OCI-LY7 (cell line): ENCODE measurements at places on chromosomes 1 and 21.
A peak's percentile ranks its signal among the peaks of the same experiment; 100 is the strongest.

DNA sequence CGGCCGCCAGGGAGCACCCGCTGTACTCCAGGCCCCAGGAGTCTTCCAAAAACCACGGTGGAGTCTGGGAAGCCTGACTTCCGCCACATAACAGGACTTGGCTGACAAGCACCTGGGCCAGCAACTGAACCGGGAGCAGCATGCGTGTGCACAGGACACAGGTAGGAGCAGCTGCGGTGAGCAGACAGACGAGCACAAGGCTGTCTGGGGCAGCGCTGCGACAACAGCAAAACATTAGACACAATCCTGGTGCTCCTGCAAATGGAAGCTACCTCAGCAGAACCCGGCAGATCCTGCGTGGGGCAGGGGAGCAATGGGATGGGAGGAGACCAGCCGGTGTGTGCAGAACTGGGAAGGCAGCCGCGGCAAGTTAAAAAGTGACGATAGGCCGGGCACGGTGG, 80.4 kb downstream of the NPHP4 start:
- DNase-seq, result no peak

GRCh38 chr1:228899421-228899956, 164.2 kb downstream of the RHOU start:
- DNase-seq, result no peak

DNA sequence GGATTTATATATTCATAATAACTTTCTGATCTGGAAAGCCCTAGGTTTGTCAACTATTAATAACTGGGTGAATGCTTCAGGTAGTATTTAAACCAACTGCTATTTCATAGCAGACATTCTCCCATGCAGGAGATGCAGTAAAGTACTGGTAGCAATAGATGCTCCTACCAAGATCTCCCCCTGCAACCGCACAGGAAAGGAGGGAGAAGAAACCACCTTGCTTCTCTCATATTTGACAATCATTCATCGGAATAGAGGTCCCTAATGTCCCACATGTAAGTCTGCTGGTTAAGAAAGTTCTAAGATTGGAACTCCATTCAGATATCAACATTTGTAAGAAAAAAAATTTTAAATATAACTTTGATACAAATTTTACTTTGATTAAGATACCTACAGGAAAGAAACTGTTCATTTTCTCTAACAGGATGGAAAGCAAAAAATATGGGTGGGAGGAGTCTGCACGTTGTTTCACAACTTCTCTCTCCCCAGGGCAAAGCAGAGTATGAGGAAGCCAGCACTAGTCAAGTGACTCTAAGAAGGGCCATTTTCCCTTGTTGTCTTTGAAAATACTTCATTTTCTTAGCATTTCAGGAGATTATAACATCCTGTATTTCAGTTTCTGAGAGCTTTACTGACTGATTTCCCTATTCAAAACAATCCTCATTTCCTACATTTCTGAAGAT, at the start of gene PYHIN1:
TSS of gene PYHIN1 (plus strand) at position 498 of the 683 bp plus-strand sequence. CDS start 5,359 bp downstream, outside the sequence.
- peak; percentile 79 for DNase-seq

DNA sequence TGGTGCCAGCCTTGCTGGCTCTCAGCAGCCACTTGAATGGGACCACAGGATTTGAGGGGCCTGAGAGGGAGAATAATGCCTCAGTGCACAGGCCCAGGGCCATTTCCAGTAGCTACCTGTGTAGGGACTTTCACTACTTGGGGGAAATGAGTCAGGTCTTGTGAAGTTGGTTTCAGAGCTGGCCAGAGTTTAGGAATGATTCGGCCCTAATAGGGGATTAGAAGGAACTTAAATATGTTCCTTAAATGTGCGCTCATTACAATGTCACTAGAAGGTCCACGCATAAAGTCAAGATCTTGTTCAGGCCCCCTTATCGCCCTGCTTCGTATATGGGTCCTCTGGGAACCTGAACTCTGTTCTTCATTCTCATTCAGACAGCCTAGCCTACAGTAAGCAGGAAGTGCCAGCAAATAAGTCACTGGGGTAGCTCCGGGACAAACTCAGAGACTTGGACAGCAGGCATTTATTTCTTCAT, 5.6 kb upstream of the AKR1A1 start:
- peak; percentile 24 for DNase-seq

DNA sequence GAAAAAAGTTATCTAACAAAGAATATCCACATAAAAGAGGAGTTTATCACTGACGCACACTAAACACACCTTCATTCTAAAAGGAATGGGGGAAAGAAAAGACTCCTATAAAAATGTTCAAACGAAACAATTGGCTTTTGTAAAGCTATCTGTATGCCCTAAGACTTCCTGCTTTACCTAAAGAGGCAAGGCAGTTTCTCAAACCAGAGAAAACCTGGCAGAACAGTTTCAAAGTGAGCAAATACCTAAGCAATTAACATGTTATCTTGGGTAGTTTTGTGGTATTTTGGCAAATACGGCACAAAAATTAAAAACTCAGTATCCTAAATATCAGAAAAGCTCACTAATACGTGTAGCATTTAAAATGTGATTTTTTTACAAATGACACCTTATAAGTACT, 1.9 kb downstream of the PUM1 start:
- peak; percentile 42 for DNase-seq

- no peak for DNase-seq
These were observed 85.1 kb upstream of the CSF3R start for GRCh38 chr1:36567601-36568341.

DNA sequence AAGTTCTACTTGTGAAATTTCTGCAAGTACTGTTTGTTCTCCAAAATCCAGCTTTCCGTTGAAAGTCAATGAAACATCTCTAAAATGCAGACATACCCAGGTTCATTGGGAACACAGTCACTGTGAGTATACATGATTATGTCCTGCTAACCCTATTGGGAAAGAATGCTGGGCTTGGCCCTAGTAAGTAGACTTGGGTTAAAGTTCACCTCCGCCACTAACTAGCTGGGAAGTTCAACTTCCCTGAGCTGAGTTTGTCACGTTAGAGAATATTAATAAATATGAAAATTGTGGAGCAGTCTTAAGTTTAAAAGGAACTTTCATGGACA, 10.5 kb upstream of the PGD start:
- no peak for DNase-seq

GRCh38 chr1:114224196-114224907, 70.7 kb upstream of the SYT6 start:
- DNase-seq, result no peak

DNA sequence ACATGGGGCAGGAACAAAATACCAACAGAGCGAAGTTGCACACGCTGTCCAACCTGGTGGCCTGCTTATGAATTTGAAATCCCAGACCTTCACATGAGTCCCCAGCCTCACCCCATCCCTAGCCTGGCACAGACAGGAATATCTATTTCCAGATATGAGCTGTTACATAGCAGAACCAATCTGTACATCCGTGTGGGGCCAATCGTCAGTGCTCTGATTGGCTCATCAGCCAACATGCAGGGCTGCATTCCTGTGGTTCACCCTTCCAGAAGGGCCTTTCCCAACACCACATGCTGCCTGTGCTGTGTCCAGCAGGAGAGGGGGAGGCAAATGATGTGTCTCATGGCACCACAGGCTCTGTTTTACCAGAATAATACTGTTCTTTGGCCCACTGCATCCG, 31.3 kb downstream of the CCN1 start:
- no peak for DNase-seq

DNA sequence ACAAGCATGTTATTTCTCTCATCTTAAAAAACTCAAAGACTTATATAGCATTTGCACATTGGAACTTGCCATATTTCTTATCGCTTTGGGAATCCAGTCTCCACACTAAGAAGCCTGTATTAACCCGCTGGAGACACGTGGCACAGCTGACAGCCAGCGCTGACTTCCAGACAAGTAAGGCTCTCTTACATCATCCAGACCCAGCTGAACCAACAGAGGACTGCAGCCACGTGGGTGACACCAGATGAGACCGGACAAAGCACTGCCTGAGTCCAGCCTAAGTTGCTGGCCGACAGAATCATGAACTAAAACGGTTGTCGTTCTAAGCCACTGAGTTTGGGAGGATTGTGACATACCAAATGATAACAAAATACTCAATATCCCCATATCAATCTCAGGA, 6.3 kb upstream of the CD247 start:
- DNase-seq, result no peak

DNA sequence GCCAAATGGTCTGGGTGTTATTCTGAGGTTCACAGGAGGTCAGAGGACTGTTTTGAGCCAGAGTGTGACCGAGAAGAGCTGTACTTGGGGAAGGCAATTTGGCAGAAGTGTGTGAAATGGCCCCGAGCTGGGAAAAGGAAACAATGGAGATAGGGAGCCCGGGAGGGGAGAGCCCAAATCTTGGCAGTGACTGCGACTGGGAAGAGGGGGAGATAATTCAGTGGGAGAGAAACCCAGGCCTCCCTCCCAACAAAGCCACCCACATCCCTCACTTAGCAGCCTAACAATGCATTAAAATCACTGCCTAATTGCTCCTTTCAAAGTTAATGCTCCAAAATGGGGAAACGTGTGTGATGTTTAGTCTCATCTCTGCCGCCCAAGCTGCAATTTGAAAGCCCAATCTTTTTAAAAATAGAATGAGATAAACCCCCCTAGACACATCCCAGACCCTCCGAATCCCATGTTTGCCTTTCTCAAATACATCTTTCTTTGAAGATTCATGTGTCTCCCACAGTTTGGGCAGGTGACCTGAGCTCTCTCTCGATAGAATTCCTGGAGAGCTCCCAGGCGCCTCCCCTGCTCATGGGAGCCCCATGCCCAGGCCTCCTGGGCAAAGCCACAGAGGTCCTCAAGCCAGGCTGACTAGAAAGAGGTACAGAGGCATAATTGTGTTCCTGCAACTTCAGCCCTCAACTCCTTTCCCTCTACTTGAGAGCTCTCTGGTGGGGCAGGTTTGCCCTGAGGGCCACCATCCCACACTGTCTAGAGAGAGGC, 17.3 kb downstream of the LRRC52 start:
- no peak for DNase-seq

DNA sequence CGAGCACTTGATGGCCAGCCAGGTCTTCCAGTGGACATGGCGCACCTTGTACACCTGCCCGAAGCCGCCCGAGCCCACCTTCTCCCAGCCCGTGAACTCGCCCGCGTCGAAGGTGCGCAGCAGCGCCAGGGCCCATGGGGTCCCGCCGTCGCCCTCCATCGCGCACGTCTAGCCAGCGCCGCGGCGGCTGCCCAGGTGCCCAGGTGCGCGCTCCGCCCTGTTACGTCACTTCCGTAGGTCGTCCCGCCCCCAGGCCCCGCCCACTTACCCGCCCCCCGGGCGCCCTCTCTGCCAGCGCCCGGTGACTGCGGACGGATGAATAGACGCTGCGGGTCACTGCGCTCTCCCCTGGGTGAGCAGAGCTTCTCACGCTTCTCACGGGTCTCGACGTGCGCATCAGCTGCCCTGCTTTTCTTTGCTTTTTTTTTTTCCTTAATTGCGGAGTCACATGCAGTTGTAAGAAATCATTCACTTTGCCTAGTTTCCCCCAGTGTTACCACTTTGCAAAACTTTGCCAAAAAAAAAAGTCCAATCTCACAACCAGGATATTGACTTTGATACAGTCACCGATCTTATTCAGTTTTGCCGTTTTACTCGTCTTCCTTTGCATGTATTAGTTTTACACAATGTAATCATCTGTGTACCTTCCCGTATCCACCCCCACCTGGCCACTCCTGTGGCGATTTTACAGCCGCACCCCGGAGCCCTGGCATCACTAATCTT, at the start of gene RIPK4:
TSS of gene RIPK4 (minus strand) at position 170 of the 723 bp plus-strand sequence. CDS start at position 159, 11 bp downstream.
- peak; percentile 76 for DNase-seq

DNA sequence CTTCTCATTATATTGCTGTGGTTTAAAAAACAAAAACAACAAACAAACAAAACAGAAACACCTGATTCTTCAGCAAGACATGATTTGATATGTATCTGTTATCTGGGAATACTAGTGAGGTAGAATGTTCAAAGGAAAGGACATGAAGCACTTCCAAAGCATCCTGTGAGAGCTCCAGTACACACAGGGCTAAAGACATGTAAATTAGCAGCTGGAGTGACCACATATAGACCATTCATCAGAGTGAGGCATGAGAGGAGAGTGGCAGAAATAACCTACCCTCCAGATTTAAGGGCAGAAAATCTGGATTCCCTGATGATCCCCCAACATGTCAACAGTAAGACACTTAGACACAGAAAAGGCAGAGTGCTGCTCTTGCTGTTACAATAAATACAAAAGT, 260.5 kb upstream of the CHRM3 start:
- DNase-seq, result no peak

GRCh38 chr1:176118985-176119384, 88.1 kb downstream of the COP1 start:
- DNase-seq, result no peak

DNA sequence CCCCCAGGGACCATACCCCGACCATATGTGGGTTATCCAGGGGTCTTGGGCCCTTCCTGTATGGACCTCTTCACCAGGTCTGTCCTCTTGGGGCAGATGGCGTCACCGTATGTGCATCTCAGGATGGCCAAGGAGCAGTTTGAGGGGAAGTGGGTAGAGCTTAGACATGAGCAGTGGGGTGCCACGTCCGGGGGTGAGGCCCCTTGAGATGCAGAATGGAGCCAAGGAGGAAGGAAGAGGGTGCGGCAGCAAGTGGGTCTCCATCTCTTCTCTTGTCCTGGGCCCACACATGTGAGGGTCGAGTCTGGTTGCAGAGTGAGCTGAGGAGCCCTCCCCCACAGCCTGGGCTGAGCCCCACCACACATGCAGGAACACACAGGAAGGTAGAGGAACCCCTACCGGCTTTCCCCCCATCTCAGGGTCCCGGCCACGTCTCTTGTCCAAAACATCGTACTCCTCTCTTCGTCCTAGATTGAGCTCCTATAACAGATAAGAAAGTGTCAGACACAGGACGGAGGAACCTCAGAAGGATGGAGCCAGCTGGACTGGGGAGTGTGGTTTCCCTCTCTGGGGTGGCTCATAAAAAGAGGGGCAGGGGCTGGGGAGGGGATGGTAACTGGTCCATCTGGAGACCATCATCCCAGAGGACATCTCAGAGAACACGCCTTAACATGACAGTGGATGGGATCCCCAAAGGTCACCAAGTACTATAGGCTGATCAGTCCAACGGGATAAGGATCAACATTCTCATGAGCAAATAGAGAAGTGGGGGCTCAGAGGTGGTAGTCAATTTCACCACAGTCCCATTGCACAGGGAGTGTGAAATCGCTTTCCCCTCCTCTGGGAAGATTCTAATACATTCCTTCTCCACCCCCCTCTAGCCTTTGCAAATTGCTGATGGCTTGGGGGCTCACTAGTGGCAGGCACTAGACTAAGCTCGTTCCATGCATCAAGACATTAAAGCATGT, 79.9 kb downstream of the CD247 start:
- no peak for DNase-seq

DNA sequence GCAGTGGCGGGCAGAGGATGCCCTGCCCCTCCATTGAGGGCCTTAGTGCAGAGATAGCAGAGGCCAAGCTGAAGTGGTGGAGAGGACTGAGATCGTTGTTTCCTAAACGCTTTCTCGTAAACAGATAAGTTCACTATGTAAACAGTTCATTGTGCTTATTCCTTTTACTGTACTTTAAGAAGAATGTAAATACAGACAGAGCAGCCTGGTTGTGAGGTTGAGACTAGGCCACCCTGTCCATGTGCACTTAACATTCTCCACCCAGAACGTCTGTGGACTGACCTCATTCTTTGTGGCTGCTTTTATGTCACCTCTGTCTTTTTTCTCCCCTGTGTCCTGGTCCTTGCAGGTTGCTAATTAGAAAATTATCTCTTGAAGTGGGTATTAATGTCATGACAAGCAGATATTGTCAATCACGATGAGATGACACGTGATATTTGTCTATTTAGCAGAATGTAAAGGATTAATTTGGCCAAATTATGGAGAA, 8.5 kb downstream of the CENPS start:
- DNase-seq, result no peak

- no peak for DNase-seq
These were observed 729.8 kb downstream of the KCNT2 start for GRCh38 chr1:195878478-195878877.
